CD4-positive, alpha-beta T cell treated with Interleukin-12 subunit alpha and Interleukin-12 subunit beta, for 1 hour (primary cell): ENCODE measurements at places on chromosomes 3 and 15.

- no peak for DNase-seq
Observed at GRCh38 chr3:81531846-81532245, 229.6 kb downstream of the GBE1 start.

DNA sequence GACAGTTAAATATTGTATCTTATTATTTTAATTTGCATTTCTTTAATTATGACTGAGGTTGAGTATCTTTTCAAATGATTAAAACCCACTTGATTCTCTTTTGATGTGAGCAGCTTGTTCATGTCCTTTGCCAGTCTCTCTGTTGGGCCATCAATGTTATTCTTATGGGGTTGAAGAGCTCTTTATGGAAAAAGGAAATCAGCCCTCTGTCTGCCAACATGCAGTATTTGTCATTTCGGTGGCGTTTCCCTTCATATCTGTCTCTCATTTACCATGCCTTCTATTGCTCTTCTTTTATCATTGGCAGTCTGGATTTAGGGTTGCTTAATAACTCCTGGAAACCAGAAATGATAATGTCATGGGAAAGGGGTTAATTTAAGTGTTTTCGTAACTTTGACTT is 340.7 kb upstream of the DNAJC19 start:
- no peak for DNase-seq

GRCh38 chr3:40871394-40871793 is 327.9 kb upstream of the CTNNB1 start:
- no peak for DNase-seq

- DNase-seq: no peak
Observed at GRCh38 chr3:72618739-72619138, 229.5 kb downstream of the SHQ1 start.

GRCh38 chr3:171184372-171184771 is 157.9 kb upstream of the SLC2A2 start:
- DNase-seq: no peak

- no peak for DNase-seq
Observed at GRCh38 chr3:141578202-141578973, 91.6 kb downstream of the RASA2 start.

- no peak for DNase-seq
Observed at GRCh38 chr3:128502712-128503111, 9.7 kb upstream of the GATA2 start.

- DNase-seq: no peak
Observed at GRCh38 chr15:90209591-90209990, 8.5 kb downstream of the SEMA4B start.

GRCh38 chr15:81146466-81146865 is 12.4 kb downstream of the CFAP161 start:
- DNase-seq: no peak
